Stomach (tissue), 19 donors: ENCODE measurements at places on chromosomes 16 and 17. TPM values are rescaled to one million over a fixed set of nuclear protein-coding genes. Genes with fewer than 3 reads are reported as not detected.

DNA sequence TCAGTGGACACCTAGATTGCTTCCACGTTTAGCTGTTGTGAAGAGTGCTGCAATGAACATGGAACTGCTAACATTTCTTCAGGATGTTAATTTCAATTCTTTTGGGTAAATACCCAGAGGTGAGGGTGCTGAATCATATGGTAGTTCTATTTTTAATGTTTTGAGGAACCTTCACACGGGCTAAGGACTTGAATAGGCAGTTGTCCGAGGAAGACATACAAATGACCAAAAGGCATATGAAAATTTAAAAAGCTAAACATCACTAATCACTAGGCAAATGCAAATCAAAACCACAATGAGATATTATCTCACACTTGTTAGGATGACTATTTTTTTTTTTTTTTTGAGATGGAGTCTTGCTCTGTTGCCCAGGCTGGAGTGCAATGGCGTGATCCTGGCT is 173.3 kb downstream of the PRKCB start:
- no peak for DNase-seq

- no peak for DNase-seq
Observed at GRCh38 chr17:15496735-15497670, 29.6 kb upstream of the CDRT4 start.

DNA sequence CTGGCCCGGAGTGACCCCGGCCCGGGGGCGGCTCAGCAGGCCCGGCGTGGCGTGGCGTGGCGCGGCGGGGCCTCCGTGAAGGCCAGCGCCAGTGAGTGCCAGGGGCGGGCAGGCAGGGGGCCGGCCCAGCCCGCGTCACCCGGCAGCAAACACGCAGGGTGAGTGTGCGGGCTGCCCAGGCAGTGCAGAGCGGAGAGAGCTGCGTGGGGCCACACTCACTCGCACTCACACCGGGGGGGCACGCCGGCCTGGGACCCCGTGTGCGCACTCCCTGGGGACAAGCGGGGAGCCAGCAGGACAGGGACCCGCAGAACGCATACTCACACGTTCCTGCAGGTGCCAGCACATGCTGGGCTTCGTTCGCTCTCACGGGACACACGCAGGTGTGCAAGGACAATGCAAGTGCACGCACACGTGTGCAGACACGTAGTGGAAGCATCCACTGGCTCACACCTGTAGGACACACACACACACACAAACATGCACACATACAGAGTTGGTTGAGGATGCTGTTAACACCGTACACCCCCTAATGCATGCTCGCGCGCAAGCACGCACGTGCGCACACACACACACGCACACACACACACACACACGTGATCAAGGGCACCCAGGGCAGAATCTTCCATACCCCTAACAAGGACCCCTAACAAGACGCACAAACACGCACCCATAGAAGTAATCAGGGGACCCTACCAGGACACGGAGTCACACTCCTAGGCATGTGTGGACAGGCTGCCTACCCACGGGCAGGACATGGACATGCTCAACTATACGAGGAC is 7.7 kb downstream of the USP6 start:
- no peak for DNase-seq

DNA sequence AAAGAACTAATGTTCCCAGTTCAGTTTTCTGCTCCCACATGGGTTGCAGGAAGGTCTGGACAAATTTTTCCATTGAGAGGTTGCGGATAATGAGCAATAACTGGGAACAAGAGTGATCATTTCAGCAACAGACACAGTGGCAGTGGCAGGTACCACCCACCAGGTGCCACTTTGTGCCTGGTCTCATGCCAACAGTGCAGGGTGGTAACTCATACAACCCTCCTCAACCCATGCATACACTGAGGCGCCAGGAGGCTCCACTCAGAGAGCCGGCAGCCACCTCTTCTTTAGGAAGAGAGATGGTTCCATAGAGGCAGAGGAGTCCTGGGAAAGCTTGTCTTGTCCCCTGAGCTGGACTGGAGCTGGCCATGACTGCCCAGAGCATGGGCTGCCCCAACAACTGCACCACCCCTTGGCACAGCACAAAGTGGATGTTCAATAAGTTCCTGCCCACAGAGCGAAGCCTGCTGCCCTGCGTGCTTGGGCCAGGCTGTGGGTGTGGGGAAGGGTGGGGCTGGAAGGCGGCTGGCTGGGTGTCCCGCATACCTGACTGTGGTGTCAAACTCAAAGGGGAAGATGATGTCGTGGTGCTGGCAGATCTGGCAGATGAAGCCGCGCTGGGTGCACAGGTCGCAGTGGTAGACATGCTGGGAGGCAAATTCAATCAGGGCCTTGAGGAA is 6.4 kb upstream of the ARHGAP27 start:
- no peak for DNase-seq

DNA sequence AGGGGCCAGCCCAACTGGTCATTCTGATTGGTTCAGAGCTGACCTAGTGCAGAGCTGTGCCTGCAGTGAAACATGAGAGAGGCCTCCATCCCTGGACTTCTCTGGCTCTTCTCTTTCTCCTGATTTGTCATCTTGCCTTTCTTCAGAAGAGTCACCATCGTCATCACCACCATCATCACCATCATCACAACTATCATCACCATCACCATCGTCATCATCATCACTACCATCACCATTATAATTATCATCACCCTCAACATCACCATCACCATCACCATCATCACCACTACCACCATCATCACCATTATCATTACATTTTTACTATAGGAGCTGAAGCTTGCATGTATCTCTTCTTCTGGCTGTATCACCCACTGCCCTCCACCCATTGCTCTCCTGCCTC is 94.5 kb upstream of the FAM20A start:
- no peak for DNase-seq

- no peak for DNase-seq
Observed at GRCh38 chr17:47076171-47076570, 97.1 kb upstream of the RPRML start.

The ITPRIPL2 gene
- polyA plus RNA-seq = 9.9 TPM

The HIGD1B gene
- polyA plus RNA-seq = 2.1 TPM

DNA sequence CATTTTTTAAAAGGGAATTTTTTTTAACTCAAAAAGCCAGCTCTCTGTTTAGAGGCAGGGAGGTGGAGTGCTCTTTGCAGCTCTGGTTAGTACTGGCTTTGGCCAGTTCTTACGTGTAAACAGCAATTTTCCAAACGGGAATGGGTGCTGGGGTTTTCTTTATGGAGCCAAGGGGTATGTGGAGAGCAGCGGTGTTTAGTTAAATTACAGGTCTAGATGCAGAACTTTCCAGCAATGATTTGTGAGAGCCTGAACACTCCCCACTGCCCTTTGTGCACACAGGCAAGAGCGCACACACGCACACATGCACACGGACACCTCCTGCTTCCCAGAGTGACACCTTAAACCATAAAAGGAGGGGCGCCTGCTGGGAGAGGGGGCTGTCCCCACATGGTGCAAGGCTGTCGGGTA is 140.2 kb downstream of the MSI2 start:
- peak; percentile 65 for DNase-seq

The IQCK gene
- 9.1 TPM for polyA plus RNA-seq

DNA sequence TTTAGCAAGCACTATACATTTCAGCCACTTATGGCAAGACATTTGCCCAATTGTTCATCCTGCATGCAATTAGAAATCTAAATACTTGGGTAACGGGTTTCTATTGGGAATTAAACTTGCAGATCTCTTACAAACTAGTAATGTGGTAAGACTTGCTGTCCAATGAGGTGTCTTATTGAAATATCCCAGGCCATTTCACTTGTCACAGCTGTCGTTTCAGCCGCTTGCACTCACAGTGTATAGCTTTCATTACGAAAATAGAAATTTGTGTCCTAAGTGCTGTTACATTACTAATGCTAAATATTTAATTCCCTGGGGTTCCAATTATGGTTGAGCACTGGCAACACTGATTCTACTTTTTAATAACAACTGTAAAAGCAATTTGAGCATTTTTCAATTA is 40.3 kb upstream of the IRX5 start:
- no peak for DNase-seq

- DNase-seq = no peak
Observed at GRCh38 chr16:2734844-2735515, 15.0 kb upstream of the PRSS27 start.

- DNase-seq = no peak
Observed at GRCh38 chr17:74447628-74448159, 15.8 kb downstream of the GPRC5C start.

GRCh38 chr16:20938426-20938825 is 37.9 kb downstream of the LYRM1 start:
- DNase-seq = no peak

DNA sequence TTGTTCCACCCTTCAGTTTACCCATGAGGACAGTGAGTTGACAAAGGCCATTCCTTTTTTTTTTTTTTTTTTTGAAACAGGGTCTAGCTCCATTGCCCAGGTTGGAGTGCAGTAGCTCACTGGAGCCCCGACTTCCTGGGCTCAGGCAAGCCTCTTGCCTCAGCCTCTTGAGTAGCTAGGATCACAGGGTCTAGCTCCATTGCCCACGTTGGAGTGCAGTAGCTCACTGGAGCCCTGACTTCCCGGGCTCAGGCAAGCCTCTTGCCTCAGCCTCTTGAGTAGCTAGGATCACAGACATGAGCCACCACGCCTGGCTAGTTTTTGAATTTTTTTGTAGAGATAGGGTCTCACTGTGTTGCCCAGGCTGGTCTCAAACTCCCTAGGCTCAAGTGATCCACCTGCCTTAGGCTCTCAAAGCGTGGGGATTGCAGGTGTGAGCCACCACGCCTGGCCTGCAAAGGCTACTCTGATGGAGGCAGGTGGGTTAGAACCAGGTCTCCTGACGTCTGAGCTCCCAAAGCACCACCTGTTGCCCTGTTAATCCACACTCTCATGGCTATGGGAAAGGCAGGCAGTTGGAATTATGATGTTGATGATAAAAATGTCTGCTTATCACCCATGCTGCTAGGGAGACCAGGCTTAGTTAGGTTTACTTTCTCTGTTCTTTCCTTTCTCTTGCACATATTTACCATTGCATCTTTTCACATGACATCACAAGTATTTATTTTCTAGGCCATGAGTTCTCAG is 65.2 kb downstream of the KSR1 start:
- no peak for DNase-seq

GRCh38 chr16:7400117-7400890 is 67.7 kb downstream of the RBFOX1 start:
- no peak for DNase-seq

The CA10 gene
- not detected for polyA plus RNA-seq

GRCh38 chr16:12573730-12574383 is 229.8 kb downstream of the CPPED1 start:
- DNase-seq = peak; percentile 78

DNA sequence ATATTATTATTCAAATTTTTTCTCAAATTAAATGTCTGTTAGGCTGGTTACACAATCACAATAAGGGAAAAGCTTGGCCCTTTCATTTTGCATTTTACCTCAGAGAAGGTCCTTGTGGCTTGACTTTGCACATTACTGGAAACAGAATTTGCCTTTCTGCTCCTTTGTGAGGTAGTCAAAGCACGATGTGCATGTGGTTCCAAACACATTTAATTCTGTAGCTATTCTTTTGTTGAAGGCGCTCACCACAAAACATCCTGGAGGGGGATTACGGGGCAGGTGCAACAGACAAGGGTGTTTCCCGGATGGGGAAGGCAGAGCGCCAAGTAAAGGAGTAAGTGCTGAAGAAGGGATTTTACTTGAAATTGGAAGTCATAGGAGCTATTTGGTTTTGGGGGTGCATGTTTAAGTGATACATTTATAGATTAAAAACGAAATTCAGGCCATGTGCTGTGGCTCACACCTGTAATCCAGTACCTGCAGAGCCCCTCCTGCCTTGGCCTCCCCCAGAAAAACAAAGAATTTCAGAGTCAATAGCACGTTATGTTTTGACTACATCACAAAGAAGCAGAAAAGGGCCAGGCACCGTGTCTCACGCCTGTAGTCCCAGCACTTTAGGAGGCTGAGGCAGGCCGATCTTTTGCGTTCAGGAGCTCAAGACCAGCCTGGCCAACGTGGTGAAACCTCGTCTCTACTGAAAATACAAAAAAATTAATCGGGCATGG is 31.2 kb upstream of the TENT4B start:
- no peak for DNase-seq

DNA sequence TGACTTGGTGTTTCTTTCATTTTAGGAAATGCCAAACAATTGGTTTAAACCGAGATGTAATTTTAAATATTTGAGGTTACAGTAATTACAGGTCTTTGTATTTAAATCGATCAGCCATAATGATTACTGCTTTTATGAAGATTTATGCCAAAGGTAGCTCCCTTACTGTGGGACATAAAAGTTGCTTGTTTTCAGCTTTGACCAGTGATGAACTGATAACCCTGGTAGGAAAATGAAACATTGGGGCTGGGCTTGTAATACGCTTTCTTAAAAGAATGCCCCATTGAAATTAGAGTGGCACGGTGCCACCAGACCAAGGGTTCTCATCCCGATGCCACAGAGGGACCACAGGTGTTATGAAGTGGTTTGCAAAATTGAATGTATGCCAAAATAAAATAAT is 7.3 kb downstream of the TNRC6A start:
- DNase-seq = no peak

GRCh38 chr16:2856061-2856670 is 1.8 kb downstream of the PRSS22 start:
- DNase-seq = peak; percentile 72

The ZG16B gene
- 35.4 TPM for polyA plus RNA-seq

GRCh38 chr17:30173649-30174048 is 57.0 kb downstream of the NSRP1 start:
- DNase-seq = no peak

DNA sequence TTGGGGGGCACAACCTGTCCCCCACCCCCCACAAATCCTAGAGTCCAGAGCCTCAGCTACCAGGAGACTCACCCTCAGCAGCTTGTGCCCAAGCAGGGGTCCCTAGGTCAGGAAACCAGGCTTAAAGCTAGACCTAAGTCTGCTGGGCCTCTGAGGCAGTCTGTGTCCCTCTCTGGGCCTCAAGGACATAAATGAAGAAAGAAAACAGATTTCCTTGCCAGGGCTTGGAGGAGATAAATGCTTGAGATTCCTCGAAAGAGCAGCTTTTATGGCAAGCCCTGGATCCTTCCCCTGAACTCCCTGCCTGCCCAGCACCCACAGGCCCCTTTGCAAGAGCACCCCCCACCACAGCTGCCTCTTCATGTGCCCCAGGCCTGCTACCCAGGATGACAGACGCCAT is 3.3 kb downstream of the SRCIN1 start:
- no peak for DNase-seq
